ENCODE measurements at places on chromosomes 7 and 10.
A peak's percentile ranks its signal among the peaks of the same experiment; 100 is the strongest.

GRCh38 chr7:130182990-130183389 is 22.2 kb downstream of the TMEM209 start:
- no peak for DNase-seq

DNA sequence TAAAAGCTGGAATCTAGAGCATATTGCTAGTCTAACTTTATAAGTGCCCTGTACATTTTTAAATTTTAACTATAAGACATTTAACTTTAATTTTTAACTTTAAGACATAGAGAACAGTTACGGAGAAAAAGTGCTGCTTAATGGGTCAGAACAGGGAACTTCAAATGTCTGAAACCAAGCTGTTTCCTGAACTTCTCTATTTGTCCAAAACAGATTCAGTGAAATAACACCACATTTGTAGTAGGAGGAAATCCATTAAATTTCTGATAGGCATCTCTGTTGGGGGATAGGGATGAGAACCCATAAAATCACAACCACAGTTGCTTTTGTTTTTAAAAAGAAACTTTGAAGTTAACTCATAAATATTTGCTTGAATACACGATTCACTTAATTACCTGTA is 170.8 kb upstream of the ANK3 start:
- DNase-seq, result no peak

DNA sequence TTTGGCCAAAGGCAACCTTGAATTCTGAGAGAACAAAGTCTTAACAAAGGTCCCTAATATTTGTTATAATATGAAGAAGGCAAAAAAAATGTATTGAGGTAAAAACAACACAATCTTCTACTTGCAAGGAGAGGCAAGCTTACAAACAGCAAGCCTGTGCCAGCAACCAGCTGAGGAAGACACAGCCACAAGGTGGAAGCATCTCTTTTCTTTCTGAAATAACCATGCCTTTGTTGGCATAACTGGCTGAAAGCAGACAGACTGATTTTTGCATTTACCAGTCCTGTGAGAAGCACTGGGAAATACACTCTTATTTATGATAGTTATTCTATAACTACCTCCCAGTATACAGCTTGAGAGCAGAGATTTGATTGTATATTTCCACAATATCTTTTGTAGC is 292.0 kb downstream of the PHTF2 start:
- DNase-seq, result no peak

GRCh38 chr10:110528224-110528996 is 30.7 kb downstream of the DUSP5 start:
- DNase-seq, result no peak

- DNase-seq, result no peak
These were observed 29.2 kb downstream of the CYP2W1 start for GRCh38 chr7:1012004-1012715.

DNA sequence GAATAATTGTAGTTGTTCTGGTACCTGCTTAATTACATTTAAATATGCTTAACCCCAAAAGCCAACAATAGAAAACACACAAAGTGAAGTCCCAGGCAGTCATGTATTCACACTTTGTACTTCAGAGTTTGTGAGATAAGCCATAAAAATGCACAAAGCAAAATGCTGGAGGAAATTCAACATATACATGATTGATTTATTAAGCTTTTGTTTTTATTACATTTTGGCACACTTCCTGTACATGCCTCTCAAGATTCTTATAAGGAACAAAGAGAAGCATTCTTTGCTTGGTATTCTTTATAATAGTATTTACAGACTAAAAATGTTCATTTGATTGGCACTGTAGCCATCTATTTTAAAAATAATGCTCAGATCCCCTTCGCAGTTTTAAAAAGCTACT is 107.7 kb upstream of the ANK3 start:
- DNase-seq, result no peak

- DNase-seq, result no peak
These were observed 68.5 kb downstream of the NT5C2 start for GRCh38 chr10:103124420-103125096.

- DNase-seq, result no peak
These were observed 337.0 kb upstream of the FZD8 start for GRCh38 chr10:35979116-35979515.

- no peak for DNase-seq
These were observed 69.3 kb downstream of the DLG5 start for GRCh38 chr10:77857272-77857671.

GRCh38 chr10:20004087-20004523 is 187.9 kb downstream of the PLXDC2 start:
- DNase-seq, result no peak

DNA sequence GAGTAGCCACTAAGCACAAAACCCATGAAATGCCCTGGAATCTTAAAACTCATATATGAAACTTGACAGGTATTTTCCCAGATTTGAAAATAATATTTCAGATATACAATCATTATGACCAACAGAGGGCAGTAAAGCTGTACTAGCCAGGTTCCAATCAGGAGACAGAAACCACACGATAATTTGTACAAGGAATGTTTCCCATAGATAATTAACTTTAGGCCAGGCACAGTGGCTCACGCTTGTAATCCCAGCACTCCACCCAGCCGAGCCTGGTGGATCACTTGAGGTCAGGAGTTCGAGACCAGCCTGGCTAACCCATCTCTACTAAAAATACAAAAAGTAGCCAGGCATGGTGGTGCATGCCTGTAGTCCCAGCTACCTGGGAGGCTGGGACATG is 31.0 kb upstream of the NUB1 start:
- DNase-seq, result no peak

GRCh38 chr10:73793456-73793855 is 8.1 kb downstream of the ZSWIM8 start:
- no peak for DNase-seq

DNA sequence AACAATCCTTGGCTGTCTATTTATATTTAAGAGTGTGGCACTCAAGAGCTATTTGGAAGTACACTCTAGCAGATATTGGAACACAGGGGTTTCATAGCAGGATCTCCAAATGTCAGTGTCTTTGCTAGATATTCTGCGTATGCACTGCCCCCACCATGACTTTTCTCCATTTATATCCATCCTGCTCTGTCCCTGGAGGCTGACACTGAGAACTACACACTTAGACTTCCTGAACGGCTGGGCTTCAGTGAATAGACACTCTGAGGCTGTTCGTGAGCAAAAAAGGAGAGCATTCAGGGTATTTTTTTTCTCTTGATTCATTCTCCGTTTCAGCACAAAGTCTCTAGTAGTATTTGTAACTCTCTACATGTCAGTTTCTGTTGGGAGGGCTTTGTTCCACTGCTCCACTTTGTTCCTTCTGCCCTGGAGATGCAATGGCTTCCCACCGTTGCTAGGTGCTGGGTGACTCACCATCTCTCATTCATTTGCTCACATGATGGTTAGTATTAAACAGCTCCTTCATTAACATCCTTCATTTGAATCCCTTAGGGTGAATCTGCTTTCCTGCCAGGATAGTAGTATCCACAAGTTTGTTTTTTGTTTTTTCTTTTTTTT is 155.9 kb upstream of the SLC13A1 start:
- DNase-seq, result no peak

DNA sequence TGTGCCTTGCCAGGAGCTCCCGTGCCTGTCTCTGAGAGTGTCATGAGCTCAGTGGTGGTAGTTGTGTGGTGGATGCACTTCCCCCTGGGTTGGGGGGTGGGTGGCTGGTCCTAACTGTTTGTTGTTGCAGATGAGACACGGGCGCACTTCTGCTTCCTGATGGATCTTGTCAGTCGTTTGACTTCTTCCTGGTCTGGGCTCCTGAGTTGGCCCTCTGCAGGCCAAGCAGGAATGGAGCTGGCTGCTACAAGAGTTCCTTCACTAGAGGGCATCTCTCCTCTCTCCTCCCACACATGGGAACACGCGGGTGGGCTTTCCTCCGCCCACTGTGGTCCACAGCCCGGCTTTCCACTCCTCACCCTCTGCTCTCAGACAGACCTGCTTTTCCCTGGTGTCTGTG is 82.0 kb downstream of the BMS1 start:
- peak; percentile 38 for DNase-seq

DNA sequence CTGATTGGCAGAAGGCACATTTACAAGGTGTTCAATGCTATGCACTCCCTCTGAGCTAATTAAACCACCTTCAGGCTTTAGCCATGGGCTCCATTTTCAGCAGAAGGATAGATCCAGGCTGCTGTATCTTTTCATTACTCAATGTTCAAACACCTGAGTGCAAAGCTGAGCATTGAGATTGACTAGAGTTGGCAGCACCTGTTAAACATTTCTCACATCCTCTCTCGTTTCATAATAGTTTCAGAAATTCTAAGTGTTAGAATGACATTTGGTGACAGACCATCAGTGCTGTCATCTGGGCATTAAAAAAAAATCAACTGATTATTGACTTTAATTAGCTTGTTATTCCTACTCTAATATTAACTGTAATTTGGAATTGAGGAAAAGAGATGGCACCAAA is 187.1 kb upstream of the SEMA3E start:
- no peak for DNase-seq

GRCh38 chr7:116591202-116592040 is 66.6 kb downstream of the CAV1 start:
- DNase-seq, result no peak

- DNase-seq, result no peak
These were observed 27.4 kb upstream of the TMEM72 start for GRCh38 chr10:44883593-44884331.

- DNase-seq, result no peak
These were observed 109.3 kb downstream of the TNS3 start for GRCh38 chr7:47472444-47473157.

DNA sequence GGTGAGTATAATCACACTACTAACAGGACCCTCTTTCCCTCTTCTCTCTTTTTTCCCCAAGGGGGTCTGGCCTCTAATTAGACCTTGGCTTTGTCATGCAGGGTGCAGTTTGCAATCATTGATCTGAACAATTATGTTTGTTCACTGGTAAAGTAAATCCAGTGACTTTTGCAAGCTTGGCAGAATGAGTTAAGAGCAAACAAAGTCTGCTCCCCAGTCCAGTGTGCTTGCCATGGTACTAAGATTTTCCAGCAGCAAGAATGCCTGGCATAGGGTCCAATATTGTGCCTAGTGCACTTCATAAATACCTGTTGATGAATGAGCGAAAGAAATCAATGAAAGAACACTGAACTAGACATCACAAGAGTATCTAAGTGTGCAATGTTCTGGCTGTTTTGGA is 43.9 kb downstream of the PLXDC2 start:
- no peak for DNase-seq

DNA sequence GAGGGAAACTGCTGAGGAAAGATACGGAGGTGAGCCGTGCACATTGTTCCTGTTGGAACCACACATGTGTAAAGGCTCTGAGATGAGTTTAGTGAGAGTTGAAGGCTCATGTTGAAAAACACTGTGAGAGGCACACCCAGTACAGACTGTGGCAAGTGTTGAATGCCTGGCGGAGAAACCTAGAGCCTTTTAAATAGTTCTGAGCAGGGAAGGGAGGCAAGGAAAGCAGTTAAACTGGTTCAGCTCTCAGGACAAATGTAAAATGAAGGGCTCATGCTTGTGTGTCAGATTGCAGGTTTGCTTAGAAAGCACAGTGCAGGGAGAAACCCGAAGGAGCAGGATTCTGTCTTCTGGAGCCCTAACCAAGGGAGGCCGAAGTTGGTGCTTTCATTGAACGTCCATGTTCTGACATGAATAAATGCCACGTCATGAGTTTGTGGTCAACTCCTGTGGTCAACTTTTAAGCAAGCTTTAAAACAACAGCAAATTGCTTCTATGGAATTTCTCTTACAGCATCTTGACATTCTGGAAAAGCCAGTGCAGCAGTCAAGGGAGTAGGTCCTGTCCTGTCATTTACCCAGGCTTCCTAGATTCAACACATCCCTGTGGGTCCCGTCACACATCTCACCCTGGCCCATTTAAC is 650.9 kb upstream of the GALNT17 start:
- no peak for DNase-seq

- DNase-seq, result no peak
These were observed 238.2 kb downstream of the CELF2 start for GRCh38 chr10:11255796-11256444.

DNA sequence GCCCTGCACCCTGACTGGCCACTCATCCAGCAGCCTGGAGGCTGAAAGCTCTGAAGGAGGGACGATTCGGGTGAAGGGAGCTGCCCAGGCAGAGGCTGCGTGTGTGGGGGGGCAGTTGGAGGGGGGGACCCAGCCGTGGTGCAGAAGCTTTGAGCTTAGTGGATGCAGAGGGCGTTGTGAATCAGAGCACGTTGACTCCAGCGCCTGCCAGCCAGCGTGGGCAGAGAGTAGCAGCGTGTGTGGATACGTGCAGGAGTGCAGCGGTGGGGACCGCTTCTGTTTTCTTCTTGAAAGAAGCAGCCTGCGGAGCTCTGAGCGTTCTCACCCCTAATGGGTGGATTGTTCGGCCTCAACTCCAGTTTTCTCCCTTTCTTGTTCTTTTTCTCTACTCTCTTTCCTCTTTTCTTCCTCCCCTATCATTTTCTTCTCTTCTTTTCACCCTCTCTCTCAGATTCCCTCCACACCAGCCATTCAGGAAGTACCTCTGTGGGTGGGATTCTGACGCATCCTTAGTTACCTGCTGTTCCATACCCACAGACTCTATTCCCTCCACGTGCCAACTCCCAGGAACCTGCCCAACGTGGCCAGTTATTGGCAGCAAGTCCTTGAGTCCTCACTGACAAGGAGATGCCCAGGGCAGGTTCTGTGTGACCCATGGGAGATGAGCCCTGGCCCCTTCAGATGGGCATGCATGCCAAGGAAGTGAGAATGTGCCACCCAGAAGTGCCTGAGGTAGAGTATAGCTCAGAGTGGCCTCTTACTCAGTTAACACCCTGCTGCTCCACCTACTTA is 47.4 kb downstream of the SORCS3 start:
- no peak for DNase-seq

DNA sequence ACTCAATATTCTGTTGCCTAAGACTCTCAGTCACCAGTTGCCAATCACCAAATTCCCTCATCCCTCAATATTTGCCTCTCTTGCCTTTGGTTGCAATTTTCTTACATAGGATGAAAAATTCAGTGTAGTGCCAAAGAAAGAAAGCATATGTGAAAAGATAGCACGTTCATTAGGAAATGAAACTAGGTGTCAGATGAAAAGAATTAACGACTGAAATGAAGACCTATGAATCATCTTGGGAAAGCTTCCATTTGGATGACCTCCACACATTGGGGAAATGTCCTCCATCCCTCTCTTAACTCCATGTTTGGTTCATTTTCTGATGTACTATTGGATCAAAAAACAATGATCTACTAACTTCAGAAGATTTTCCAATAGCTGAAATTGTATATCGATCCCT is 145.1 kb upstream of the MEOX2 start:
- no peak for DNase-seq

- DNase-seq, result no peak
These were observed 438.8 kb upstream of the C7orf33 start for GRCh38 chr7:148151778-148152177.

GRCh38 chr10:105070249-105070648 is 429.2 kb downstream of the SORCS3 start:
- DNase-seq, result no peak

DNA sequence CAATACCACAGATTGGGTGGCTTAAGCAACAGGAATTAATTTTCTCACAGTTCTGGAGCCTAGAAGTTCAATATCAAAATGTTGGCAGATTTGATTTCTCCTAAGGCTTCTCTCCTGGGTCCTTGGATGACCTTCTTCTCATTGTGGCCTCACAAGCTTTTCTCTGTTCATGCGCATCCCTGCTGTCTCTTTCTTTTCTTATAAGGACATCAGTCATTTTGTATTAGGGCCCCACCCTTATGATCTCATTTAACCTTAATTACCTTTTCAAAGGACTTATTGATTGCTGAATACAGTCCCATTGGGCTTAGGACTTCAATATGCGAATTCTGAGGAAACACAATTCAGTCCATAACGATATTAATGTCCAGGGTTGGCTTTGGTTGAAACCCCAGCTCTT is 285.4 kb downstream of the HDAC9 start:
- no peak for DNase-seq
